Stimulated activated CD8-positive, alpha-beta memory T cell treated with anti-CD3 and anti-CD28 coated beads, Interleukin-15, amount 100 ng/mL, for 48 hours (primary cell): ENCODE measurements at places on chromosomes 1 and 21.

DNA sequence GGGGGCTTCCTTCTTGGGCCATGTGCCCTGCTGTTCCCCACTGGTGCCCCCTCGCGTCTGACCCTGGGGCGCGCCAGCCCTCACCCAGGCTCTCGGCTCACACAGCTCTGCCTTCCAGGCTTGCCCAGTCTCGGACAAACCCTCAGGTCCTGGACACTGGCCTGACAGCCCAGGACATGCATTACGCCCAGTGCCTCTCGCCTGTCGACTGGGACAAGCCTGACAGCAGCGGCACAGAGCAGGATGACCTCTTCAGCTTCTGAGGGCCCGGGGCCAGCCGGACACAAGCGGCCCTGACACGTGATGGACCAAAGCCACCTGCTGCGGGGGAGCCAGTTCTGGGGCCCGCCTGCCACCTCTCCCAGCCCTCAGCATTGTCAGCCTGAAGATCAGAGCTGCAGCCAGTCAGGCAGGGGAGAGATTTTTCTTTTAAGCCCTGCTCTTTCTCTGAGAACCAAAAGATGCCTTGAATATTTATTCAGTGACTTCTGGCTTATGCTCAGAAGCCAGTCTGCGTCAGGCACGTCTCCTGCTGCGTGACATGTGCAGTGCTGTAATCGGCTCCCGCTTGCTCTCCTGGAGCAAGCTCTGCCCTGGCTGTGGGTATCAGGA, 23.4 kb downstream of the LDLRAP1 start:
- DNase-seq: no peak

GRCh38 chr1:27719286-27720251, 6.2 kb upstream of the FAM76A start:
- no peak for DNase-seq

DNA sequence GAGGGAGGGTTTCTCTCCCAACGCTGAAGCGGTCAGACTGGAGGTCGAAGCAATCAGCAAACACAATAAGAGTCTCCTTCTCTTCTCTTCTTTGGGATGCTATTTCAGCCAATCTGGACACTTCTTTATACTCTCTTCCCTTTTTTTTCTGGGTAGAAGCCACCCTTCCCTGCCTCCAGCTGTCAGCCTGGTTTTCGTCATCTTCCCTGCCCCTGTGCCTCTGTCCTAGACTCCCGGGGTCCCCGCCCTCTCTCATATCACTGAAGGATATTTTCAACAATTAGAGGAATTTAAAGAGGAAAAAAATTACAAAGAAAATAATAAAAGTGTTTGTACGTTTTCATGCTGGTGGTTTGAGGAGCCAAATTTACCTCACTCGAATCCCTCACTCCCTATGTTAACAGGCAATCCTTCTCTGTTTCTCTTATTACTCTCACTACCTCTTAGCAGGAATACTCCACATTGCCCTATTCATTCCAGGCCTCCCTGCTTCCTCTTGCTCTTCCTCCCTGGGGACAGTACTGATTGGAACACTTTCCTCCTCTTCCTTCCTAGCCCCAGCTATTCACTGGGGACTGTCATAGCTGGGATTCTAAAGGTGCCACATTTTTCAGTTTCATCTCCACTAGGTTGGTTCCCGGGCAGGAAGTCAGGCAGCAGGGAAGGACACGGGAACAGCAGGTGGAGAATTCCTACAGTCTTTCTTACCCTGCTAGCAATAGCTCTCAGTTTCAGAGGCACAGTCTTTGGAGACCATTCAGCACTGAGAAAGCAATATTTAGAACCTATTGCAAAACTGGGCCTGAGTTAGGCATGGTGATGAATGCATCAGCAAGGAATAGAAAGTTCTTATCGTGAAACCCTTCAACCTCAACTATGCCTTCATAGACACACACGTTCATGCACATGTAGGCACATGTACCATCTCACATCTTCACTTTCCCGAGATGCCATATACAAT, 288.0 kb downstream of the PBX1 start:
- DNase-seq: no peak

DNA sequence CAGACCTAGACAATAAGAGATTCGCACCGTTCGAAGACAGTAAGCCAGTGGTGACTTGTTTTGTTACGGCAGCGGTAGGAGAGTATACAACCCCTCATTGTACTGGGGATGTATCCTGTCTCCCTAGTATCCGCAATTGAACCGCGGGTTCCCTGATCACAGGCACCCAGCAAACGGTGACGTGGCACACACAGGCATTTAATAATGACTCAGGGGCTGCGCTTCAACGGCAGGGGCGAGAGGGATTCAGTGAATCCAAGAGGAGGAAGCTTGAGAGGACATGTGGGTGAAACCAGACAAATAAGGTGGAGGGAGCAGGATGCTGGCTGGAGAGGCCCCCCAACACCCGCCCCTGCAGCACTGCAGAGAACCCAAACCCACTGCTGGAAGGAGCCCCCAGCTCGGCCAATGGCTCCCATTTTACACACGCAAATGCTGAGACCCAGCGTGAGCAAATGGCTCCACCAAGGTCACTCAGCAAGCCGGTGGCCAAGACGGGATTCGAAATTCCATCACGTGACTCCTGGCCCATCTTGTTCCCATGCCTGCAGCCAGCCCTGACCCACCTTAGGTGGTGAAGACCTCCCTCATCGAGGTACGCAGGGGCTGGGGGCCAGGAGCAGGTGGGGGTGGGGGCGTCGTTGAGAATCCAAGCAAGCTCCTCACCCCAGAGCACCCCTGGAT, 149.9 kb downstream of the SYF2 start:
- no peak for DNase-seq

GRCh38 chr1:231616667-231617066, 9.9 kb upstream of the DISC1 start:
- DNase-seq: no peak

- DNase-seq: no peak
Measured at GRCh38 chr1:224343679-224344078, 13.0 kb upstream of the CNIH4 start.

- DNase-seq: no peak
Measured at GRCh38 chr1:28548318-28548717, 4.6 kb upstream of the TRNAU1AP start.

DNA sequence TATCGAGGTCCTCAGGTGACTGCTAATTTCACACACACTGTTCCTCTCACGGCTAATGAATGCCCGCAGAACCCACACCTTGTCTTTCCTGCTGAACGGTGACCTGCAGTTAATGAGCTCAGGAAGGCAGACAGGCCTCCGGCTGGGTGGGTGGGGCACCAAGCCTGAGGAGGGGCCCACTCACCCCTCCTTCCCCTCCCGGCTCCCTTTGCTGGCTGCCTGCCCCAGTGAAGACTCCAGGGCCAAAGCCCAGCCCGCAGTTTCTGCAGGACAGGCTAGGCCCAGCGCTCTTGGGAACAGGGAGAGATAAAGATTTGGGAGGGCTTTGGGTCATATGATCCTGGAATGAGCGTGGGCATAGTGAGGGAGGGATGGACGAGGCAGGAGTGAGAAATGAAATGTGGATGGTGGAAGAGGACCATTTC, 26.4 kb downstream of the FOXO6 start:
- DNase-seq: no peak

DNA sequence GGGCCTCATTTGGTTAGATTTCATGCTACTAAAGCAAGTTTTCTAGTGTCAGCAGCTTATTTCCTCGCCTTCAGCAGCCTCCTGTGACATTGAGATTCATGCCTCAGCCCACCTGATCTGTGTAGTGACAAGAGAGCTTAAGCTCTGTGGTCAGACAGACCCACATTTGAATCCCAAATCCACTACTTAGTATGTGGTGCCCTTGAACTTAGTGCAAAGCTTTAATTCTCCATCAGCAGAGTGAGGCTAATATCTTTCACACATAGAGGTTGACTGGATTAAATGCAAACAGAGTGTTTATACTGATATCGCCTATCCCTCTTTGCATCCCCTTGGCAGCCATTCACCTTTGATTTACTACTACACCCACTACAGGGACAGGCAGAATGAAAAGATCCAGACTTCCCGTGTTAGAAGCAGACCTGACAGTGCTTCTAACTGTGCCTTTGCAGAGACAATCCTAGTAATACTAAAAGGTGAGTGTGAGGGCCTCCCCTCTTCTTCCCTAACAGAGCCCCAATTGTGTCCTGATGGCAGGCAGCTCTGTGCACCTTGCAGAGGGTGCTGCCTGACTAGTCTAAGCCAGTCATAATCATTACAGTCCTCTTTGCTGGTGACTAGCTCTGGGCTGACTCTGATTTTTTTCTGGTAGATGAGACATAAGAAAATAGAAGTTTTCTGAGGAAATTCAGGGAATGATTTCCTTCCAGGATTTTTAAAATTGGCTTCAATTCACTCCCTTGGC, 264.0 kb downstream of the CTH start:
- no peak for DNase-seq

DNA sequence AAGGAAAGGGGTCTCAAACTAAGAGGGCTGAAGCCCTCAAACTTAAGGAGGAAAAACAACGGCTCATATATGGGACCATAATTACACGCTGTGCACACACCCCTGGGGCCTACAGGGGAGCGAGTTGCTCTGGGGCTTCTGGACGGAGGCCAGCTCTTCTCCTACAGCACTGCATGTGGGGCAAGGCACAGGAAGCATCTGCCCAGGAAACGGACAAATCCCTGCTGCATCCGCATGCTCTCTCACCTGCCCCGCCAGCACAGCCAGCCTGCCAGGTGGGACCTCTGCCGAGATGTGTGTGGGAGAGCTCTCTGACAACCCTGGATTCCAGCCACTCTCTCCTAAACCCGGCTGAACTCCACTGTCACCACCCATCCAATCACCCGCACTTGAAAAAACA, 54.1 kb downstream of the MRPL37 start:
- DNase-seq: no peak

GRCh38 chr1:160546942-160547341, 23.9 kb upstream of the SLAMF6 start:
- no peak for DNase-seq

DNA sequence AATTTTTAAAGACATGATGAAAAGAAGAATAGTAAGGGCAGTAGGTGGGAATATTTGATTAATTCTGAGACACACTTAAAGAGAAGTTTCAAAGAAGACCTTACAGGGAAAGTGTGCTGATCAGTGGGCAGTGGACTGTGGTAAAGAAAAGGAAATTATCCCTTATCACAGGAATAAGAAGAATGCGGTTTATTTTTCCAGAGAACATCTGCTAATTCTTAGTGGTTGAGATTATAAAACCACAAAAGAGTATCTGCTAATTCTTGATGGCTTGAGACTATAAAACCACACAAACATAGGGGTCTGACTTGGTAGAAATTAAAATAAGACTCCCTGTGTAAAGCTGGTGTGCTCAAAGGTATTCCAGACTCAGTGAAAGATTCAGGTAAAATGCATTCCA, 60.0 kb upstream of the KCTD3 start:
- DNase-seq: no peak

GRCh38 chr1:19079541-19080472, 123.3 kb upstream of the IFFO2 start:
- DNase-seq: no peak

DNA sequence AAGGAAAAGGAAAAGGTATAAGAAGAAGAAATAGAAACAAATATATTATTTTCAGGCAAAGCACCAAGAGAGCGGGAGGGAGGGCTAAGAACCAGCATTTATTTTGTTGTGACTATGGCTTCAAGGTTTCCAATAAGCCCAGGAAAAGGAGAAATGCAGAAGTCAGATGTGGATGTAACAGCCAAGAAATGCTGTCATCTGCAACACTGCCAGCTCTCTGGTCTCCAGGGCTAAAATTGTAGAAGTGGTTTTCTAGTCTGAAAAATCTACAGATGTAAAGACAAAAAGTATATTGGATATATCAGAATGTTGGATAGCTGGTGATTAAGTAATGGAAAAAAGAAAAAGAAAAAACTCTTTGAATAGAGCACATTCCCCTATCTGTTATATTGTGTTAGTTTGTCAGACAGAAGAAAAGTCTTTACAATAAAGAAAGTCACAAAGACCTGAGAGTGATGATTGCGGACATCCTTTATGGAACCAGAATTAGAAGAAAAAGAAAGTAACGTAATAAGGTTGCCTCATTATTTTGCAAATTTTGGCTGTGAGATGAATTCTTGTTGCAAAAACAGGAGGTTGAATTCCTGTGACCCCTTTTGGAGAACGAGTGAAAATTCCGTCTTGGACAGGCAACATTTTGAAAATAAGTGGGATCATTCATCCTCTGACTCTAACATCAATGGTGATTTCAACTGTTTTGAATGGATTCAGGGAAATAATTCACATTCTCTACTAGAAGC, 938.1 kb downstream of the TTLL7 start:
- no peak for DNase-seq

- no peak for DNase-seq
Measured at GRCh38 chr1:7046314-7046713, 261.1 kb downstream of the CAMTA1 start.

DNA sequence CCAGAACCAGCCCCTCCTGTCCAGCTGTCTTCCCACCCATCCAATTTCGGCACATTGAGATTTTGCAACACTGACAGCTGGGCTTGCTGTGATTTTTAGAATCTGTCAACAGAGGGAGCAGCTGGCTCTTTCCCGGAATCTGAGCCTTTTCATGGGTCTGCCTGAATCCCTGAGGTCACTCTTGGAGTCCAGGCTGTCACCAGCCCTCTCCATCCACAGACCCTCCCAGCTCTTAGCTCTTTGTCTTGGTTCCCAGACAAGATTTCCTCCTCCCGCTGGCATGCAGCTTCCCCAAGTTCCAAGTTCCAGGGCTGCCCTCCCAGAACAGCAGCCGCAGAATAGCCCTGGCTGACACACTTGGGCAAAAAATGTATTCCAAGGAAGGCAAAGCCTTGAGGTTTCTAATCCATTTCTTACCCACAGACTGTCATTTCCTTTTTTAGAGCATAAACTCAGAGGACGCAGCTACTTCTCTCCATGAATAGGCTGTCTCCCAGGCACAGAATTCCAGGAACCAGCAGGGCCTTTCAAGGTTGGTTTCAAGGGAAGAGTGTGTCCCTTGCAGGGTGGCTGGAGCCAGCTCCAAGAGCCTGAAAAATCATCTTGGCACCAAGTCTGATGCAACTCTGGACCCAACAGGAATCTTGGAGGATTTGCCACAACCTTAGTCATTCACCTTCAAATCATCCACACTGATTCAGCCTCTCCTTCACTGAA, 7.1 kb upstream of the TMEM61 start:
- DNase-seq: no peak

DNA sequence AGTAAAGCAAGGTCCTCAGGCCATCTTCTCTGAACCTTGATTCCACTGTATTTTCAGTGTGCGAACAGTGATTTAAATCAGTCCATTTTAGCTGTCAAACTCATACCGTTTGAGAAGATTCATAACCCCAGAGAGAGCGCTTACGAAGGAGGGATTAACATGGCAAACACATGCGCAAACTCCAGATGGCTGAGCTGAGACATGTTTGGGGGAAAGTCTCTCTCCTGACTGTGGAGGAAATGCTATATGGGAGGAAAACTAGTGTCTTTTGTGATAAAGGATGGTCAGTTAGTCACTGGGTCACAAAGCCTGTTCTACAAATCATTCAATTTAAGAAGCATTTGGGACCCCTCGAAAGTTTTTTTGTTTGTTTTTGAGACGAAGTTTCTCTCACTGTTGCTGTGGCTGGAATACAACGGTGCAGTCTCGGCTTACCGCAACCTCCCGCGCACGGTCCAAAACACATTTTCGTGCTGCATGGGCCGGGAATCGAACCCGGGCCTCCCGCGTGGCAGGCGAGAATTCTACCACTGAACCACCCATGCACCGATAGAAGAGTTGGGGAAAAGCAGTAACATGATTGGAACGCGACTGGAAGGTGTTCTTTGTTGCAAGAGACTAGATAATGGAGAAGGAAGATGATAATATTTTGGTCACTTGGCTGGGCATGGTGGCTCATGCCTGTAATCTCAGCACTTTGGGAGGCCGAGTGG, 58.4 kb upstream of the CXADR start:
- peak; percentile 46 for DNase-seq

GRCh38 chr1:115732316-115732715, 36.2 kb downstream of the CASQ2 start:
- no peak for DNase-seq

GRCh38 chr1:20678599-20678998, 17.4 kb upstream of the DDOST start:
- no peak for DNase-seq
